ENCODE measurements at places on chromosomes 12 and 14.
A peak's percentile ranks its signal among the peaks of the same experiment; 100 is the strongest.

GRCh38 chr14:23154964-23155587 is 28.4 kb downstream of the SLC7A8 start:
- DNase-seq: peak; percentile 85

DNA sequence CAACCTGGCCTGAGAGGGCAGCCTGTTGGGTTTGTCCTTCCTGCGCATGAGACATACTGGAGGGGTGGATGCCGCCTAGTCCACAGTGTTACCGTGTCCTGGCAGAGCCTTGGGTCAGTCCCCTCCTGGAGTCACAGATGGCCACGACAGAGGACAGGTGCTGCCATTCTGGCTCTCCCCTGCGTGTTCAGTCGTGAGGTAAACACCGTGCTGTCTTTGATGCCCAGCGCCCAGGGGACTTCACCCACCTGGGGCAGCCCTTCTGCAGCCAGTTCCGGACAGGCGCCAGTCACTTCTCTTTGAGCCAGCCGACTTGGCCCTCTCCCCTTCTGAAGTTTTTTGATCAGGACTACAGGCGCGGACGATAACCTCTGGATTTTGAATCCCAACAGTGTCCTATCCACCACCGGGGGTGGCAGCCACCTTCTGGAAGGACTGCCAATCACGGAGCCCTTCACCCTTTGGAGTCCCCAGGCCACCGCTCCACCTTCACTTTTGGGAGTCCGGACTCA is 933.0 kb downstream of the DIO2 start:
- no peak for DNase-seq

GRCh38 chr12:115387467-115387901 is 703.5 kb upstream of the TBX3 start:
- no peak for DNase-seq

GRCh38 chr14:52868911-52869618 is 77.7 kb upstream of the GNPNAT1 start:
- DNase-seq: no peak

- peak; percentile 27 for DNase-seq
These were observed 75.1 kb upstream of the SLC38A4 start for GRCh38 chr12:46900734-46901463.

- DNase-seq: no peak
These were observed 66.7 kb downstream of the SMOC1 start for GRCh38 chr14:69945912-69946311.

DNA sequence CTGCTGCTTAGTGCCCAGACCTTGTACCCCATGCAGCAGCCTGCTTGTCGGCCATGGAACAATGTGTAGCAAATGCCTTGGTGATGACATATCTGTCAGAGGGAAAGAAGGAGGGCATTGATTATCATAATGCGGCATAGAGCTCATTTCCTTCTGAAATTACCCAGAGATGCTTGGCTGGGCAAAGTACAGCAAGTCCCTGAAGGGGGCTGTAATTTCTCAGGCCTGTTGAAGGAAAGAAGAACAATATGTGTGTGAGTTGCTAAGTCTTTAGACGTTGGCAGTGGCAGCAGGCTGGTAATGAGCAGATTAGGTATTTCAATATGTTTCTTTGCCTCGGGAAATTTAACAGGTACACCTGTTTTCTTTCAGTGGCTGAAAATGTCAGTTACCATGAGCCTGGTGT is 128.6 kb downstream of the CRADD start:
- peak; percentile 79 for DNase-seq

DNA sequence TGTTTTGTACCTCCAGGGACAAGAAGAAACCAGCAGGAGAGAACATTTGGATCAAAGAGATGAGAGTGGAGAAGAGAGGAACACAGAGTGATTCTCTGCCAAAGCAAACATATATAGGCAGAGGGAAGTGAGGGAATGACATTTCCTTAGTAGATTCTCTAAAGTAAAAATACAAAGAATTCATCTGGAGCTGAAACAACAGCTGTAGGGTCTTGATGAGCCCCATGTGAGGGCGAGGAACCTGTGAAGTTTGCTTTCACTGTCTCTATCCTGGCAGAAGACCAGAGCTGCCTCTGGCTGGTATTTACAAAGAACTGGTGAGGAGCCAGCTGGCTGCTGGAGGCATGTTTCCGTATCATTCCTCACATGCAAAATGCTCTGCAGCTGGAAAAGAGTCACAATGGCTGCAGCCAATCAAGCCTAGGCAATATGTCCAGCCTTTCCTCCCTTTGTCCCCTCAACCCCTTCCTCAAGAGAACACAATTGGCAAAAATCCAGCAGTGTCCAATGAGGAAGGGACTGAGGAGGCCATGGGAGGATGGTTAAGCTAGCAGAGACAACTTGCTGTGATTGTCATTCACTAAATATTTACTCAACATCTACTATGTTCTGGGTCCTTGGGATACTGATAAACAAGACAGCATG is 122.5 kb downstream of the PHLDA1 start:
- no peak for DNase-seq

GRCh38 chr12:18899678-18900317 is 161.9 kb downstream of the CAPZA3 start:
- DNase-seq: no peak

DNA sequence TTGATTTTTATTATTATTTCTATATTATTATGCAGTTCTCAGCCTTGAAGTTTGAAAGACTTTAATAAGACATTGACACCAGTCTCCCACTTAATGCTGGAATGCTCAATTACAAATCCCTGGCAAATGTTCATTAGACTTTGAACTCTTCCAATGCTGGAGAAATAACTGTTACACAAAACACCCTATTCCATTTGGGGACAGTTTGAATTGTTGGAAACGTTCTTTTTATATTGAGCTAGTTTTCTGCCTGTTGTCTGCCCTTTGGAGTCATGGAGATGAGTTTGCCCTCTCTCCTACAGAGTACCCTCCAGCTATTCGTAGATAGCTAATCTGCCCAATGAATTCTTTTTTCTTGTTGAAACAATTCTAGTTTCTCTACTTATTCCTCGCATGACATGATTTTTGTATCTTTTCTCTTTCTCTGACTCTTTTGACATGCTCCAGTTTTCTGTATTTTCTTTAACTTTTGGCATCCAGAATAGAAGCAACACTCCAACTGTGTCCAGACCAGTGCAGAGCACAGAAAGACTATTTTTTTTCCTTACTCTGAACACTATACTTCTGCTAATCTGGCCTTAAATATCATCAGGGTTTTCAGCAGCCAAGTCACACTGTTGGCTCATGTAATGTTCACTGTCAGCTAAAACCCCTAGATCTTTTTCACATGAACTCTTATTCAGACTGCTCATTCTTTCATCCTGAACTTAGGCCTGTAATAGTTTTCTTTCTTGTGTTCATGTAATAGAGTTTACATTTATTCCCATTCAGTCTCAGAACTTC is 379.3 kb downstream of the RAD51B start:
- no peak for DNase-seq

DNA sequence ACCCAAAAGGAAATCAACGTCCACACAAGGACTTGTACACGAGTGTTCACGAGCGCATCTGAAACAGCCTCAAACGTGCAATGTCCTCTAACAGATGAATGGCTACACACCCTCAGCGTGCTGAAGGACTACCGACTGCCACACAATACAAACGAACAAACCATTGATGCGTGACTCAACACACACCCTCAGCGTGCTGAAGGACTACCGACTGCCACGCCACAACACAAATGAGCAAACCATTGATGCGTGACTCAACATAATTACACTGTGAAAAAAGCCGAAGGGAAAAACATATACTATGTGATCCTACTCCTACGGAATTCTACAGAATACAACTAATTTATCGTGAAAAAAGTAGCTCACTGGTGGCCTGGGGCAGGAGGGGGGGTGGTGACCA is 25.1 kb upstream of the BTBD6 start:
- DNase-seq: peak; percentile 64

DNA sequence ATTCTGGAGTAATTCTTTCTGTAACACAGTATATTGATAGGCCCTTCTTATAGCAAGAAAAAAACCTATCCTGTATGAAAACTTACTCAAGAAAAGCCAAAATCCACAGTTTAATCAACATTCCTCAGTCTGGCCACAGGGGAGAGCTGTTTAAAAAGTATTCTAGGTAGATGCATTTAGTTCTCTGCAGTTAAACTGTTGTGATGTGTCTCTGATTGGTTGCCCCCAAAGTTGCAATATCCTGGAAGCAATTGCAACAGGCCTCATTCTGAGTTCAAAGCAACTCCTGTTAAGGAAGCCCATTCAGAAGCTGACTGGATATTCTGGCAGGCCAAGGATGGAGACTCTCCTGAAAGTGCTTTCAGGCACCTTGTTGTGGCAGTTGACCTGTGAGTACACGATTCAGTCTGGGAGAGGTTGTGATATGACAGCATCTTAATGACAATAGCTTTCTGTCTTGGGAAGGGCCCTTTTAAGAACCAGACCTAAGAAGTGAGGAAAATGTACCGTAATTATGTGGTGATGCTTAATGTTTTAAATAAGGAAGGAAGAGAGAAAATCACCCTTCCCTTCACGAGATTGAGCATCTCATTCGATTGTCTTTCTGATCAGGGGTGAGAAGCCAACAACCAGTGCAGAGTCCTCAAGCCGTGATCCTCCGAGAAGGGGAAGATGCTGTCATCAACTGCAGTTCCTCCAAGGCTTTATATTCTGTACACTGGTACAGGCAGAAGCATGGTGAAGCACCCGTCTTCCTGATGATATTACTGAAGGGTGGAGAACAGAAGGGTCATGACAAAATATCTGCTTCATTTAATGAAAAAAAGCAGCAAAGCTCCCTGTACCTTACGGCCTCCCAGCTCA is 420.7 kb downstream of the DAD1 start:
- peak; percentile 58 for DNase-seq

- DNase-seq: no peak
These were observed 576.8 kb upstream of the TMEM132C start for GRCh38 chr12:127690161-127690560.

GRCh38 chr12:53180931-53181645 is 363 bp upstream of the CSAD start:
- peak; percentile 75 for DNase-seq

DNA sequence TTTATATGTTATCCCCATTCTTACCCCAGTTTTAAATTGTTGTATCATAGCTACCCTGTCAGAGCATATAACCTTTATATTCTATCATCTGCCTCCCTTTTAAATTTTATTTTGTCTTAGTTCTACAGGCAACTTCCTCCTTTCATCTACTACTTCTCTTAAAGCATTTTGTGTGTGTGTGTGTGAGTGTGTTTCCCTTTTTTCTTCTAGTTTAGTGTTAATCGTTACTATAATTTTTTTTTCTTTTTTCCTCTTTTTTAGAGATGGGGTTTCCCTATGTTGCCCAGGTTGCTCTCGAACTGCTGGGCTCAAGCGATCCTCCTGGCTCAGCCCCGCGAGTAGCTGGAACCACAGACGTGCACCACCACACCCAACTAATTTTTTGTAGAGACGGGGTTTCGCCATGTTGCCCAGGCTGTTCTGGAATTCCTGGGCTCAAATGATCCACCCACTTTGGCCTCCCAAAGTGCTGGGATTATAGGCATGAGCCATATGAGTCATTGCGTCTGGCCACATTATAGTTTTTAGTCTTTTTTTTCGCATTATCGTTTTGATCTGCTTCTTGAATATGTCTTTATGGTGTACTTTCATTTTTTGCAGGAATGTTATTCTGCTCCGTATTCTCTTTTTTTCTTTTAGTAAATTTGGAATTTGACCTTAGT is 33.1 kb upstream of the FBXO34 start:
- no peak for DNase-seq

DNA sequence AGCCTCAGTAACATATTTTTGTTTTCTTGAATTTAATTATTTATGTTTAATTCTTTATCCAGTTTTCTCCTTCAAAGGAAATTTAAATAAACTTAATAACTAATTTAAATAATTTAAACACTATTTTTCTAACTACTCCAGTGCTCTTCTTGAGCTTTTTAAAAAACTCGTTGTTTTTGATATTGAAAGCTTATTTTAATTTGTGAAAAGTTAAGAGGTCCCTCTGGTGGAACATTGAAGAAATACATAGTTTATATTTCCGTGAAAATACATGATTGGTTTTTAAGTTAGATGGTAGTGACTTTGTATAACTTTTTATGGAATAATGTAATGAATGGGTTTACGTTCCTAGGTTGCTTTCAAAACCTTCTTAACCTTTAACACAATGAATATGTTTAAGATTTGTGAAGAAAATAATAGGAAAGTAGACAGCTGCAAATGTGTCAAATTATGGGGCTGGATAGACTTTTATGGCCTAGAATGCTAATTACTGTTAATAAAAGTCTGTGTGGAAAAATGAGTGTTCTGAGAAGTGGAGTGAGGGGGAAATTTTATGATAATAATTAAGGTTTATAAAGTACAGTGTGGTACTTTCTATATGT is 45.9 kb upstream of the MSRB3 start:
- DNase-seq: peak; percentile 21

- peak; percentile 22 for DNase-seq
These were observed 293.4 kb downstream of the EGLN3 start for GRCh38 chr14:33657476-33657875.

- DNase-seq: no peak
These were observed 1.8 kb downstream of the CD63 start for GRCh38 chr12:55726971-55727370.

DNA sequence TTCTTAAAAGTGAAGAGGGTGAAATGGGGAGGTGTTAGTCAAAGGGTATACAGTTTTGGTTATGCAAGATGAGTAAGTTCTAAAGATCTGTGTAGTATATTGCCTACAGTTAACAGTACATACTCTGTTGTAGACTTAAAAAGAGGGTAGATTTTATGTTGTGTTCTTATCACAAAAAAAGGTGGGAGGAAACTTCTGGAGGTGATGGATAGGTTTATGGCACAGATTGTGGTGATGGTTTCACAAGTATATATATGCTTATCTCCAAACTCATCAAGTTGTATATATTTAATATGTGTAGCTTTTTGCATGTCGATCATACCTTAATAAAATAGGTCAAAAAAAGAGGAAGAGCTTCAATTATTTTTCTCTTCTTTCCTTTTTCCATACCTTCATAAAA is 64.0 kb downstream of the PDE3A start:
- no peak for DNase-seq

DNA sequence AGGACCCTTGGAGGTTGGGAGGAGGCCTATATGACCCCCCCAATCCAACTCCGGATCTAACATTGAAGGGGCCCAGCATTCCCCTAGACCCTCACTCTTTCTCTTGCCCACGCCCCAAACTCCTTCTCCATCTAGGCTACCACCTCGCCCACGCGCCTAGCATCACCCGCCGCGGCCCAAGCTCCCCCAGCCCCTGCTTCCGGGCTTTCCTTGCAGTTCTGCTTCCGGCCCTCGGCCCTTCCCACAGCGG is 445 bp downstream of the CERS5 start:
- no peak for DNase-seq

GRCh38 chr14:68244262-68244980 is 424.8 kb downstream of the RAD51B start:
- peak; percentile 80 for DNase-seq

DNA sequence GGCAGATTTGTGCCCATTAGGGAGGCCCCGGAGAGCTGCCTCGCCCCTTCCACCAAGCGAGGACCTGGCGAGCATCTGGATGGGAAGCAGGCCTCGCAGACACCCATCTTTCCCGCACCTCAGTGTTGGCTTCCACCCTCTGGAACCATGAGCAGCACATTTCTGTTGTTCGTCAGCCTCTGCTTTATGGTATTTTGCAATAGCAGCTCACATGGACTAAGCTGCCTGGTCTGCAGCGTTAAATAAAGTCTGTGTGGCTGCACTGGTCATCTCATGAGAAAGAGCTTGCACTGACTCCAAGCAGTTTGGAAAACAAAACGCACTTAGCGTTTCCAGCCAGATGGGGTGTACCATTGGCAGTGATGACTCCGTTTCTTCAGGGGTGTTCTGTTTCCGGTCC is 75.8 kb downstream of the GLT1D1 start:
- no peak for DNase-seq

GRCh38 chr12:122789637-122790036 is 15.3 kb downstream of the CCDC62 start:
- DNase-seq: no peak

GRCh38 chr12:93587611-93588010 is 15.1 kb downstream of the SOCS2 start:
- DNase-seq: no peak

All from kidney tubule cell (primary cell).